Uterus (tissue), 4 donors: ENCODE measurements at places on chromosomes 5 and 9. TPM values are rescaled to one million over a fixed set of nuclear protein-coding genes. Genes with fewer than 3 reads are reported as not detected.

- DNase-seq, result no peak
These were observed 43.6 kb upstream of the ABCA1 start for GRCh38 chr9:104971511-104971910.

DNA sequence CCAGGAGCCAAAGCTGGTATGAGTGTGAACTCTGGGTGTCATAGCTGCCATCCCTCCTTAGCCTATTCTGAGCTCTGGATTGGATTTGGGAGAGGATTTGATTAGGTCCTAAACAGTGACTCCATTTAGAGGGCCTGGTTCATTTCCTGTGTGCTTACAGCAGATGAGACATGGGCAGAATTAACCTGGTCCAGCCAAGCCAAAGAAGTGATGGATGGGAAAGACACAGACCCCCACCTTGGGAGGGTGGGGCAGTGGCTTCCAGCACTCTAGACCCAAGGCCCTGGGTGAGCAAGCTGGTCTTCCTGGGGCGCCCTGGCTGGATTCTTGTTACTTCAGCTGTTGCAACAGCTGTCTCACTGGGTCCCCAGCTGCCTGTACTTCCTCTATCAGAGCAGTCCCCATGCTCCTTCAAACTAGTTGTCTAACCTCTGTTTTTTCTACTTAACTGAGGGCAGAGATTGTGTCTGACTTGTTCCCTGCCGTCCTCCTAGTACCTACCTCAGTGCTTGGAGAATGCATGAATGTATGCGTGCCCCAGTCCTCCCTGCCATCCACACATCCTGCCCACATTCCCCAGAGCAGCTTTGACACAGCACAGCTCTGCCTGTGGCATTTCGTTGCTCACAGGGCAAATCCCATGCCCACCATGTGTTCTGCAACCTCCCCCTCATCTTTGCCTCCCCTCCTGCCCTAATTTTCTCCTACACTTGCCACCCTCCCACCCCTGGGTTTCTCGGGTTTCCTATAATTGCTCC lies 115.9 kb downstream of the RGS3 start:
- no peak for DNase-seq

GRCh38 chr5:75667586-75667985 lies 49.7 kb downstream of the POC5 start:
- DNase-seq, result no peak

Gene SV2C
- total RNA-seq, result not detected

GRCh38 chr5:174649391-174649790 lies 75.0 kb upstream of the MSX2 start:
- DNase-seq, result no peak
